ENCODE measurements at places on chromosomes 1 and 21.

DNA sequence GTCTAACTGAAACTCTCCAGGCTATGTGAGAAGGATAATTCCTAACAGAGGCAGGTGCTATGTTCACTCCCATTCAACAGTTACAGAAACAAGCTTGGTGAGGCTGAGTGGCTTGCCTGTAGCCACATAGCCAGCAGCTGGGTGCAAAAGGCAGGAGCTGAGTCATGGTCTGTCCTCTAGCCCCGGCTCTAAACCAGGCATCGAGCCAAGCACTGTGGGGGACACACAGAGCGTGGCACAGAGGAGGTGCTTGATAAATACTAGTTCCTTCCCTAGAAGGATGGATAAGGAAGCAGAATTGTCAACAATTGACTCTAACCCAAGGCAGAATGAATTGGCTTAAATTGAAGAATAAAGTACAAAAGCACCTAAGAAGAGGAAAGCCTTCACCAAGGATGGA, 10.4 kb upstream of the KCNA2 start:
- no peak for DNase-seq
- no peak overlapping the region for H3K4me3 ChIP-seq
- no peaks in the 10 kb centered on the region for H3K36me3 ChIP-seq
- H3K27me3 ChIP-seq: no peaks in the 10 kb centered on the region

DNA sequence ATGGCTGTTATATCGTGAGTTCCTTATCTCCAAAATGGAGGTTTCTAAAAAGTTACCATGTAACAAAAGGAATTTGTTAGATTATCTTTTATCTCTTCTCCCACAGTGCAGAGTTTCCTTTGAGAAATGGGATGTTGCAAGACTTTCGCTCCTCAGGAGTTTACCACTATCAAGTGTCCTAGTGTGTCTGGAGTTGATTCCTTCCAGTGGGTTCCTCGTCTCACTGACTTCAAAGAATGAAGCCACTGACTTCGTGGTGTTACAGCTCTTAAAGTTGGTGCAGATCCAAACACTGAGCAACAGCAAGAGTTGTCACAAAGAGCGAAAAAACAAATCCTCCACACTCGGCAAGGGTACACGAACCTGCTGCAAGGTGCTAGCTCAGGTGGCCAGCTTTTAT, 37.0 kb downstream of the SPAG17 start:
- peak; percentile 51 for DNase-seq
- H3K27me3 ChIP-seq: no peaks in the 10 kb centered on the region
- peak overlapping the region; percentile 46 for H3K27ac ChIP-seq
- H3K4me1 ChIP-seq: peaks cover 2% of the 10 kb centered on the region
- H3K36me3 ChIP-seq: no peaks in the 10 kb centered on the region

DNA sequence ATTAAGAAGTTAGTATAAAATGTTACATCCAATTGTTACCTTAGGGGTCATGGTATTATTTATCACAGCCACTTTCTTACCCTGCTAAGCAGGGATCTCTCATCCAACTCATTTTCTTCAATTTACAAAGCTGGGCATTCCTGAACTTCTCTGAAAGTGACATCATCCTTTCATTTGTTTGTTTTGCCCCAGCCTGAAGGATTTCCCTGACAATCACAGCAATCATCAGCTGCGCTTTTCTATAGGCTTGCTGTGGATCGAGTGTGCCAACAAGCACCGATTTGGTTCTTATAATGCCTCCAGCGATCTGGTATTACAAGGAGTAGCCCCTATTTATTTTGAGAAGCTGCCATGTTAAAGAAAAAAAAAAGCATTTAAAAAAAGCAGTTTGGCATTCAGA, 240.2 kb downstream of the USH2A start:
- DNase-seq: peak; percentile 52
- no peak overlapping the region for H3K4me3 ChIP-seq
- peaks cover 2% of the 10 kb centered on the region for H3K4me1 ChIP-seq
- H3K27ac ChIP-seq: no peak overlapping the region
- no peaks in the 10 kb centered on the region for H3K27me3 ChIP-seq

DNA sequence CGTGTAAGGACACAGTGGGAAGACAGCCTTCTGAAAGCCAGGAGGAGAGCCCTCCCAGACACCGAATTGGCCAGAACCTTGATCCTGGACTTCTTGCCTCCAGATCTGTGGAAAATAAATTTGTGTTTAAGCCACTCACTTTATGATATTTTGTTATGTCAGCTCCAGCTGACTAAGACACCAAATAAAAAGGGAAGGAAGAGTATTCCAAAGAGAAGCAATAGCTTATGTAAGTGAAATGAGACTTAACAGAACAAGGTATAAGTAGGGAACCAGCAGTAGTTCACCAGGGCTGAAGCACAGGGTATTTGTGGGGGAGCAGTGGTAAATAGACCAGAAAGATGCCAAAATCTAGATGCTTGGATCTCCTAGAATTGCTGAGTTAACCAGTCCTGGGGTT, 94.2 kb upstream of the WLS start:
- DNase-seq: no peak
- peaks cover 15% of the 10 kb centered on the region for H3K4me1 ChIP-seq
- no peak overlapping the region for H3K27ac ChIP-seq
- H3K36me3 ChIP-seq: no peaks in the 10 kb centered on the region
- H3K27me3 ChIP-seq: no peaks in the 10 kb centered on the region
- no peak overlapping the region for H3K4me3 ChIP-seq

- H3K27me3 ChIP-seq: no peaks in the 10 kb centered on the region
- H3K36me3 ChIP-seq: peaks cover 5% of the 10 kb centered on the region
- H3K4me1 ChIP-seq: no peaks in the 10 kb centered on the region
- DNase-seq: no peak
- H3K4me3 ChIP-seq: no peak overlapping the region
Observed at GRCh38 chr1:149979245-149979971, 31.1 kb downstream of the OTUD7B start.

GRCh38 chr1:86916752-86917151, 2.3 kb downstream of the HS2ST1 start:
- H3K36me3 ChIP-seq: no peaks in the 10 kb centered on the region
- no peak overlapping the region for H3K4me3 ChIP-seq
- H3K27me3 ChIP-seq: no peaks in the 10 kb centered on the region

- H3K36me3 ChIP-seq: no peaks in the 10 kb centered on the region
- no peaks in the 10 kb centered on the region for H3K27me3 ChIP-seq
- no peak for DNase-seq
- no peak overlapping the region for H3K4me3 ChIP-seq
- H3K4me1 ChIP-seq: no peaks in the 10 kb centered on the region
Observed at GRCh38 chr1:230796626-230797025, 49.4 kb downstream of the CAPN9 start.

DNA sequence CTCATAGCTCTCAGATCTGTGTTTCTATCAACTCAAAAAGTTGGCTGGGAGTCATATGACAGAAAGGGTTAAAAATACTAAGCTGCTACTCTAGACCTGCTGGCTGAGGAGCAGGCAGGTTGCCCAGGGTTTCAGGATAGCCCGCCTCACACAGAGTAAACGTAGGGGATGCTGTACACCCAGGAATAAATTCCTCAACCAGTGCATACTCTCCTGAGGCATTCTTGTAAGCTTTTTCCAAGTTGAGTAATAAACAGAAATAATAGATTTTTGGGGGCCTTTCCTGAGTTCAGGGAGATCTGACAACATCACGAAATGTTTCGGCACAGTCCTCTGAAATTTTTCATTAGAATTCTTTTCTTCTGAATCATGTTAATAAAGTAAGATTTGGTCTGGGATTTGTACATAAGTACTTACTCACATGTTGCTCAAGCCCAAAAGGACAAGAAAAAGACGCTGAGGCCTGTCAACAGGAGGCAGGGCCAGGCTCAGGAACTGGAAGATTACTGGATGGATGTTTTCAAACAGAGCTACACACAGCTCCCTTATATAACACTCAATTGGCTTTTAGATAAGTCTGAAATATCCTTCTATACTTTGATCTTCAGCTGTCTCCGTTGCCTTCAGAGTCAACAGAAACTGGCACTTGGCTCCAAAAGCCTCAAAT, 41.0 kb downstream of the TGFBR3 start:
- no peak overlapping the region for H3K27ac ChIP-seq
- peak; percentile 59 for DNase-seq
- no peaks in the 10 kb centered on the region for H3K27me3 ChIP-seq
- H3K4me1 ChIP-seq: no peaks in the 10 kb centered on the region
- H3K36me3 ChIP-seq: no peaks in the 10 kb centered on the region
- H3K4me3 ChIP-seq: no peak overlapping the region

GRCh38 chr1:91631718-91632330, 131.2 kb downstream of the CDC7 start:
- H3K4me3 ChIP-seq: no peak overlapping the region
- H3K4me1 ChIP-seq: no peaks in the 10 kb centered on the region
- DNase-seq: no peak
- H3K27me3 ChIP-seq: no peaks in the 10 kb centered on the region

- no peak overlapping the region for H3K27ac ChIP-seq
- no peaks in the 10 kb centered on the region for H3K27me3 ChIP-seq
Observed at GRCh38 chr1:87305762-87306161, 22.9 kb upstream of the LMO4 start.

- H3K36me3 ChIP-seq: no peaks in the 10 kb centered on the region
- no peak for DNase-seq
- H3K27ac ChIP-seq: no peak overlapping the region
- H3K4me1 ChIP-seq: no peaks in the 10 kb centered on the region
- no peaks in the 10 kb centered on the region for H3K27me3 ChIP-seq
- H3K4me3 ChIP-seq: no peak overlapping the region
Observed at GRCh38 chr1:172900376-172900997, 150.3 kb downstream of the TNFSF18 start.

DNA sequence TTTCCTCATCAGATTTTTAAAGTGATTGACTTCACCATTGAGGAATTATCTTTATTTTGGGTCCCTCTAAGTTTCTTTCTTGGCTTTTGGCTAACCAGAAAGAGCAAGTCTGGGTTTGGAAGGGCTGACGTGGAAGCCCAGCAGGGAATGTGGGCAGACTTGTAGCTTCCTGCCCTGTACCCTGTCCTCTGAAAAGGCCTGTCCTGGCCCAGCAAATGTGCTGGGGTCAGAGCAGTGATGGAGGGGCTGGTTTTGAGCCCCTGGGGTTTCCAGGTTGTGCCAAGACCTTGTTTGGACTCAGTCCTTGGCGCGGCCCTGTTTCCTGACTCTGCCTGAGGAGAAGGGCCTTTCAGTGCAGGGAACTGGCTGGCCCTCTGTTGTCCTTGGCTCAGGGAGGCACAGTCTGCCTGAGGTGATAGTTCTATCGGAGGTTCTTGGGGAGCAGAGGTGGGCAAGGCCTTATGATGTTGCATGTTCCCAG, 72.1 kb downstream of the UCK2 start:
- no peaks in the 10 kb centered on the region for H3K27me3 ChIP-seq
- H3K4me3 ChIP-seq: no peak overlapping the region
- peaks cover 13% of the 10 kb centered on the region for H3K36me3 ChIP-seq
- peaks cover 55% of the 10 kb centered on the region for H3K4me1 ChIP-seq
- DNase-seq: peak; percentile 24

DNA sequence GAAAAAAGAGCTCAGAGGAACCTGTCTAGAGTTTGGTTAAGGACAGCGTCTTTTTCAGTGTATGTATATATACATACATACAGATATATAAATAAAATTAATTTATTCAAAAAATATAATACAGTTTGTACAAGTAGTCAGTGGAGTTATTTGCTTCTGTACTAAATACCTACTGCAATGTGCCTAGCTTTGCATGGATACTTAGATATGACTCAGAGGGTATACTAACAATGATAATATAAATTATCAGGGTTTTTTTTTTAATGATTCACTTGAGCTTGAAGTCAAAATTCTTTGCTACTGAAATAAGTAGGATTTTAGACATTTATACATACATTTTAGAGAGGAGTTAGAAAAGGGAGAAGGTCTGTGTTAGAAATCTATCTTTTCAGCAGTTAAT, 117.9 kb downstream of the PHTF1 start:
- DNase-seq: no peak
- H3K27ac ChIP-seq: no peak overlapping the region
- no peaks in the 10 kb centered on the region for H3K27me3 ChIP-seq
- H3K4me1 ChIP-seq: no peaks in the 10 kb centered on the region
- H3K4me3 ChIP-seq: no peak overlapping the region

DNA sequence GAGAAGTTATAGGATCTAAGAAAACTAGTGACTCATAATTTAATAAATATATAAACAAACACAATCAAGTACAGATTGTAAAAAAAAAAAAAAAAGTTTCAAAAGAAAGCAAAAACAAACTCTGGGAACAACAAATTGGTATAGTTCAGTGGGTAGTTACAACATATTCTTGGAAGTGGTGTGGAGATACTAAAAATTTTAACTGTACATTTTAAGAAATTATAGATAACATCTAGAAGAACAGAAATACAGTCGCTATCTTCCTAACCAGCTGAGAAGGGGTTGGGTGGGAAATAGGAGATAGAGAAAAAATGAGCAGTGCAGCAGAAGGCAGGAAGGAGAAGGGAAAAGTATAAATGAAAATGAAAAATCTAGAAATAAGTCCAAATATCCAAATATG, 70.5 kb downstream of the LRRC8C start:
- H3K4me3 ChIP-seq: no peak overlapping the region
- no peaks in the 10 kb centered on the region for H3K36me3 ChIP-seq
- no peaks in the 10 kb centered on the region for H3K27me3 ChIP-seq
- no peaks in the 10 kb centered on the region for H3K4me1 ChIP-seq
- DNase-seq: no peak

- no peak for DNase-seq
- H3K36me3 ChIP-seq: peaks cover 4% of the 10 kb centered on the region
- no peak overlapping the region for H3K4me3 ChIP-seq
- H3K27me3 ChIP-seq: no peaks in the 10 kb centered on the region
- no peak overlapping the region for H3K27ac ChIP-seq
Observed at GRCh38 chr1:9877962-9878361, 32.1 kb downstream of the CTNNBIP1 start.
